ENCODE measurements at places on chromosomes 2 and 18.

- no peak for DNase-seq
Measured at GRCh38 chr18:37298816-37299215, 266.8 kb downstream of the CELF4 start.

GRCh38 chr2:135056790-135057189 lies 4.7 kb downstream of the RAB3GAP1 start:
- no peak for DNase-seq

DNA sequence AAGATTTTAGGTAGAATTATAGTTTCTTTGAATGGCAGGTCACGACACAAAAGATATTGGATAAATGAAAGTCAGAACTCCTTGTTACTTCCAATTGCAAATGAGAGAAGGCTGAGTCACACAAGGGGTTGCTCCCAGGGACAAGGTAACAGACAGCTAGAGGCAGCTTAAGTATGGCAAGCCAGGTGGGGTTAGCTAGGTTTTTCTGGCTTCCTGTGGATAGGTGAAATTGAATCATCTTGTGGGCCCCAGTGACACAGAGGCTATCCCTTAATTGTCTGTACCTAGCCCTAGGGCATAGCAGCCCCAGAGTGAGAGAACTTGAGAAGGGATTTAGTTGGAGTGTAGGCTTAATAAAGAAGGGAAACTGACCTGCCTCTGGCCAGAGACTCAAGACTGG lies 407.7 kb upstream of the SLC8A1 start:
- no peak for DNase-seq

- no peak for DNase-seq
Measured at GRCh38 chr2:101706819-101707177, 9.3 kb downstream of the MAP4K4 start.

DNA sequence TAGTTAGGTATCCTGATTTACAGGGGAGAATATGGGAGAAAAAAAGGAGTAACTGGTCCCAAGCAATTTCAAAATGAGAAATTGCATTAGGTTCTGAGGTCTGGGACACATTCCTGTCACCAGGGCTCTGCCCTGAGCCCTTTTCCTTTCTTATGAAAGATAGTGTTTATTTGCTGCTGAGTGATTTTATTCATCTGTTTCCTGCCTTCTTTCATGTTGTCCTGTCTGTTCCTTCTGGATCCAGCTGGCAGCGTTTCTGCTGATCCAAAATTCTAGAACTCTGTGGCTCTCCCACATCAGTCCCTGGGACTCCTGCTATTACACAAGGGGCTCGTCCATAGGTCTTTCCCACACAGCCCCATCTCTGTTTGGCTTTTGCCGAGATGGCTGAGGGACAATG lies 519.1 kb upstream of the SALL3 start:
- DNase-seq, result no peak

GRCh38 chr2:236479814-236480213 lies 89.8 kb upstream of the ACKR3 start:
- no peak for DNase-seq

DNA sequence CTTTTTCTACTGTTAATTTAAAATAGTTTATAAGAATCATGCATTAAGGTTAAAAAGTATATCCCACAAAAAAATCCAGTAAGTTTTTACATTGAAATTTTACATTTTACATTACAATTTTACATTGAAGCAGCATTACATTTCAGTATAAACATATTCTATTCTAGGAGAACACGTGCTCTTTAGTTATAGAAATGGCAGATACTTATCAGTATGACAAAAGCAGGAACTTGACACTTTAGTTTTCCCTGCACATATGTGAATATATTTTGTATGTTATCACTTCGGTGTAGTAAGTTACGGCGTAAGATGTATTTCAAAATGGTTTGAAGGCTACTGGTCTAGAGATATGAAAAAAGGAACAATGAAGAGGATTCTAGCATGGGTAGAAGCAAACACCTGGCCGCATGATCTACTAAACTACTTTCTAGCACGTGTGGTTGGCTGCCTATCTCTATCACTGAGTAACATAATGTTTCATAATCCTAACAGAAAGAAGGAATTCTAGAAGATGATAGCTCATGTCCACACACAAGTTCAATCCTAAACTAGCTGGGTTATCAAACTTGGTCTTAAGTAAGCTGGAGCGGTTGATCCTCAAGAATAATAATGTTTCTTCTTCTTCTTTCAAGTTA lies 5.4 kb downstream of the IMMT start:
- DNase-seq, result no peak
